A172 (cell line): ENCODE measurements at places on chromosomes 6 and 20. TPM values are rescaled to one million over a fixed set of nuclear protein-coding genes. Genes with fewer than 3 reads are reported as not detected.

Gene AVP
- not detected in 2 replicates for total RNA-seq

Gene RAB44
- not detected in 2 replicates for total RNA-seq

Gene NQO2
- 61.6 and 74.5 TPM in 2 replicates for total RNA-seq

Gene L3MBTL3
- total RNA-seq = 5.4 and 7.6 TPM in 2 replicates

Gene GTSF1L
- total RNA-seq = not detected in 2 replicates

Gene PNPLA1
- not detected in 2 replicates for total RNA-seq

Gene SMLR1
- not detected in 2 replicates for total RNA-seq

Gene IL17A
- total RNA-seq = not detected in 2 replicates

Gene RAMACL
- 0.19 and 1.2 TPM in 2 replicates for total RNA-seq

Gene NINL
- 9.1 and 9.4 TPM in 2 replicates for total RNA-seq

Gene SLC35B3
- total RNA-seq = 11.2 and 18.7 TPM in 2 replicates

Gene APOBEC2
- not detected in 2 replicates for total RNA-seq

Gene BAK1
- 23.1 and 27.1 TPM in 2 replicates for total RNA-seq

Gene ASIP
- not detected in 2 replicates for total RNA-seq
